ENCODE measurements at places on chromosomes 2 and 18. TPM values are rescaled to one million over a fixed set of nuclear protein-coding genes. Genes with fewer than 3 reads are reported as not detected.

- DNase-seq: no peak
These were observed 191.7 kb upstream of the NDUFV2 start for GRCh38 chr18:8910843-8911242.

GRCh38 chr2:142112757-142113221 lies 18.0 kb downstream of the LRP1B start:
- peak; percentile 7 for DNase-seq

GRCh38 chr2:133312038-133312729 lies 256.1 kb downstream of the NCKAP5 start:
- DNase-seq: no peak

- DNase-seq: no peak
These were observed 63.0 kb downstream of the REEP1 start for GRCh38 chr2:86274265-86274917.

IL18RAP gene
- not detected for total RNA-seq

ERMN gene
- not detected for total RNA-seq

Measured in dermis microvascular lymphatic vessel endothelial cell (primary cell).